SK-N-MC (cell line): ENCODE measurements at places on chromosomes 6 and 20.

DNA sequence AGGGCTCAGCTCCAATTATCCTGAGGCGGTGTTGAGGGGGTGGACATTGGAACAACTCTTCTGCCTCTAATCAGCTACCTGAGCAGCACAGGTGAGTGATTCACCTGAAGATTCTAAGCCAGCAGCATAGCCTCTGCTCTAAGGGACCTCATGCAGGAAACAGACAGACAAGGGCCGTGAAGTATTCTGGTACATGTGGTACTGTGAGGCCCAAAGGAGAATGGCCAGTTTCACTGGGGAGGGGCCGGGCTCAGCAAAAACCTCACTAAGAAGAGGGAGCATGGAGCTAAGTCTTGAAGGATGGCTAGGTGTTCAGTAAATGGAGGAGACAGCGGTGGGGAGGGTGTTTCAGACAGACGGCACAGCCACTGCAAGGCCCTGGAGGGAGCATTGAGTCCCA lies 58.5 kb upstream of the CCDC167 start:
- DNase-seq: no peak

GRCh38 chr20:36919715-36920333 lies 31.7 kb downstream of the SAMHD1 start:
- DNase-seq: peak; percentile 59

DNA sequence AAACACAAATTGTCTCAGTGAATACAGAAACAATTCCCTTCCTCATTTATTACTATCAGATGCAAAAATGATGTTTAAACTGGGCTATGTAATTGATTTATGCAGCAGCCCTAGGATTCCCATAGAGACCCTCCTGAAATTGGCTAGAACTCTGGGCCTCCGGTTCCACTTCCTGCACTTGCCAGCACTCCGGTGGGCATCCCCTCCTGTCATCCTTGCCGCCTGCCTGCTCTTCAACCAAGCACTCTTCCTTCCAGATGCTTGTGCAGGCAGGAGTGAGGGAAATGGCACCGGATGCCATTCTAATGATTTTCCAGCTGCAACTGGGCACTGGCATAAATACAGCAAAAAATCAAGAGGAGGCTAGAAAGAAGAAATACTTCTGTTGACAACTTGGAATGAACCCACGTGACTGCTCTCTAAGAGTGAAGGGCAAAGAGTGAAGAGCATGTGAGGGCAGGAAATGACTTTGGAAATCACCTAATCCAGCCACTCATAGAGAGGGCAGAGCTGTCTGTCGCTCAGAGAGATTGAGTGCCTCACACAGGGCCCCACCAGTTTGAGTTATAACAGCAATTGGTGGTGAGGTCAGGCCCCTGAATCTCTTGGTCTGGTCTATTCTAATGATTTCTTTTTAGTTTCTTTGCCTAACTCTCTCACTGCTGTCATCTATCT lies 3.7 kb upstream of the NEDD9 start:
- no peak for DNase-seq

DNA sequence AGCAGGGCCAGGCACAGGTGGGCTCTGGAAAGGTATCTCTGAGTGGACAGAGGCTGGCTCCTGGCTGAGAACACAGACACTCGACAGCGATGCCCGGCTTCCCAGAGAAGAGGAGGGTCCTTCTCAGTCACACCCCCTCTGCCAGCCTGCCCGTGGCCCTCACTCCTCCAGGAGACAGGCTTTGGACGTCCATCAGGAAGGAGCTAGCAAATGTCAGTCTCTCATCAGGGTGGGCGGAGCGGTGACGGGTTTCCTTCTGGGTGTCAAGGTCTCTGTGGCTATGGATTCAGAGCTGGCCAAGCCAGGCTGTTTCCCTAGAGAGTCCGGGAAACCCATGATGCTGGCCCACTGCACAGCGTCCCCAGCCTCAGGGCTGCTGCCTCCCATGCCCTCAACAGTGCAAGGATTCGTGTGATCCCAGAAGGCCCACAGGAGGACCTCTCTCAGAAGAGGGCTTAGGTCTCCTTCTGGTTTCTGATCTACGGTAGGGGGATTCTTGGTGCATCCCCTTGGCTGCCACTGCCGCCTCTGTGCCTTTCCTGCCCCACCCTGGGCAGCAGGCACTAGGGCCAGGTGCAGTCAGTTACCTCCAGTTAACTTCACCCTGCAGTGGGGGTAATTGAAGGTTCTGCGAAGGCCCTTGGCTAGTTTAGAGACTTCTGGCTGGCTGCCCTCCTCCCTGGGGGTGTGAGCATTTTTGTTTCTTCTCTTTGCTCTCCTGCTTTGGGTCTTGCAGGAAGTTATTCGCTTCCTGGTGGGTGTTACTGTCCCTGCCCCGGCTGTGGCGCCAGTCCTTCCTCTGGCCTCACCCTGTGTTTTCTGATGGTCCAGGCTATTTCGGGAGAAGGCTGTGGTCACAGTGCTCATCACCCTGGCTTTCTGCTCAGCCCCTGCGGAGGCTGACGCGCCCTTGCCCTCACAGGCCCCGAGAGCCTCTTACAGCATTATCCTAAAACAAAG lies 80.2 kb downstream of the CDH4 start:
- DNase-seq: no peak

GRCh38 chr20:32979201-32979998 lies 24.8 kb downstream of the SUN5 start:
- DNase-seq: no peak

- DNase-seq: no peak
These were observed 804 bp downstream of the ELOVL5 start for GRCh38 chr6:53347921-53348370.

GRCh38 chr6:125558907-125559306 lies 190.5 kb upstream of the HEY2 start:
- DNase-seq: no peak

GRCh38 chr6:100482698-100483097 lies 18.0 kb upstream of the SIM1 start:
- DNase-seq: no peak
